NCI-H187 treated with DMSO at 0.1 percent for 48 hours (cell line): ENCODE measurements at places on chromosomes 5 and 9.

DNA sequence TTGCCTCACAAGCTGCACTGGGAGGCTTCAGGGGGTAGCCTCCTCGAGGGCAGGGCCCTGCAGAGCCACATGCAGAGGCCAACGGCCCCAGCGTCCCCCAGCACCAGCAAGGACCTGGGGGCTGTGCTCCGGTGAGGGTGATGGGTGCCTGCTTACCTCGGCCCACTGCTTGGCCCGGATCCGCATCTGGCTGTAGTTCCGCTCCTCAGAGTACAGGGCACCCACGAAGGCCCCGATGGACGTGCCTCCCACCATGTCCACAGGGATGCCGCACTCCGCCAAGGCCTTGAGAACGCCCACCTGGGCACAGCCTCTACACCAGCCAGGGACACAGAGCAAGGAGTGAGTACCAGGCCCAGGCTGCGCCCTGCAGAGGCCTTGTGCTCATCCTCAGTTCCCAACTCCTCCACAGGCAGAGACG is 8.0 kb upstream of the NSMF start:
- DNase-seq: no peak

GRCh38 chr5:133344266-133344665 is 268.1 kb downstream of the FSTL4 start:
- DNase-seq: no peak

DNA sequence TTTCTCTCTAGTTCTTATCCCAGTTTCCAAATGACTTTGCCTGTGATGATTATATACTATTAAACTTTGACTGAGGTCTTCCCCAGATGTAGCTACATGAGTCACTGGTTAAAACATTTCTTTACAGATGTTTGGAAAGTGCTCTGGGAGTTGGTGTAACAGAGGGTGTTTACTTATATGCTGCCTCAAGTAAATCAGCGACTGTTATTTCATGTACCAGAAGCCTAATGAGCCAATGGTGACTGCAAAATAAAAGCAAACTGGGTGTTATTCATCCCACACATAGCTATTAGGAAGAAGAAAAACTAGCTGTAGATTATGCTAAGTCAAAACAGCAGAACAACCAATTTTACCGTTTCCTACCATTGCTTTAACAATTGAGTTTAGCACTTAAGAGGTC is 929.7 kb upstream of the SEMA6A start:
- no peak for DNase-seq

- DNase-seq: no peak
These were observed 19.9 kb downstream of the ENHO start for GRCh38 chr9:34502891-34503290.

- DNase-seq: no peak
These were observed 180.0 kb downstream of the MTRR start for GRCh38 chr5:8048920-8049319.

- no peak for DNase-seq
These were observed 621.7 kb upstream of the NUDT12 start for GRCh38 chr5:104184264-104184663.
